ENCODE measurements at places on chromosomes 1 and 21. TPM values are rescaled to one million over a fixed set of nuclear protein-coding genes. Genes with fewer than 3 reads are reported as not detected.
A peak's percentile ranks its signal among the peaks of the same experiment; 100 is the strongest.

Gene UBAP2L
- 164 TPM for total RNA-seq

GRCh38 chr1:185813401-185813979 is 79.3 kb downstream of the HMCN1 start:
- no peaks in the 10 kb centered on the region for H3K27me3 ChIP-seq
- no peak overlapping the region for H3K4me3 ChIP-seq
- no peak overlapping the region for H3K27ac ChIP-seq
- DNase-seq: peak; percentile 78
- no peaks in the 10 kb centered on the region for H3K36me3 ChIP-seq

- H3K27ac ChIP-seq: no peak overlapping the region
- no peaks in the 10 kb centered on the region for H3K4me1 ChIP-seq
- no peaks in the 10 kb centered on the region for H3K36me3 ChIP-seq
- no peaks in the 10 kb centered on the region for H3K27me3 ChIP-seq
- H3K4me3 ChIP-seq: no peak overlapping the region
- DNase-seq: no peak
These were observed 85.1 kb downstream of the MTR start for GRCh38 chr1:236880209-236880608.

DNA sequence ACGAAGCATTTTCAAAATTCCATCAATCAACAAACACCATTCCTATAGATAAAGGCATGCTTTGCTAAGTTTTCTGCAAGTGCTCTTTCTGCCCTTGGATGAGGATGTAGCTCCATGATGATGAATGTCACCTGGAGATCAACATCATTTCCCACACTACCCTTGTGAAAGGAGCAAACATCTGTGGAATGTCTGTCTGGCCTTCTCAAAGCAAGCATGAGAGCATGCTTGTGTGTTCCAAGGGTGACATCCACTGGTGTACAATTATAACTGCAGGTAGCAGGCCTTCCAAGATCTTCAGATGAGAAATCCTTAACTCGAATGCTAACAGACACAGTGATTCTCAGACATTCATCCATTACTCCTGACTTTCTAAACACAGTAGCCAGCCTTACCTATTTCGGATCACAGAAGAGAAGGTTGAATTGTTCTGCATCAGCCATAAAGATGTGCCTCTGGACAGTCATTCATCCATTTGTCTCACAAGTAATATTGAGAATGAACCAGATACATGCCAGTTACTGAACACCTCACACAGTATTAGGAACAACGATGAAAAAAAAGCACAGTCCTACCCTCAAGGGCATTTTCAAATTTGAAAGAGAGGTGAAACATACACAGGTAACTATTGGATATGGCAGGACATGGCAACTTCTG is 162.4 kb downstream of the TPR start:
- H3K36me3 ChIP-seq: no peaks in the 10 kb centered on the region
- DNase-seq: peak; percentile 95
- H3K4me3 ChIP-seq: no peak overlapping the region
- no peaks in the 10 kb centered on the region for H3K4me1 ChIP-seq
- H3K27ac ChIP-seq: no peak overlapping the region

DNA sequence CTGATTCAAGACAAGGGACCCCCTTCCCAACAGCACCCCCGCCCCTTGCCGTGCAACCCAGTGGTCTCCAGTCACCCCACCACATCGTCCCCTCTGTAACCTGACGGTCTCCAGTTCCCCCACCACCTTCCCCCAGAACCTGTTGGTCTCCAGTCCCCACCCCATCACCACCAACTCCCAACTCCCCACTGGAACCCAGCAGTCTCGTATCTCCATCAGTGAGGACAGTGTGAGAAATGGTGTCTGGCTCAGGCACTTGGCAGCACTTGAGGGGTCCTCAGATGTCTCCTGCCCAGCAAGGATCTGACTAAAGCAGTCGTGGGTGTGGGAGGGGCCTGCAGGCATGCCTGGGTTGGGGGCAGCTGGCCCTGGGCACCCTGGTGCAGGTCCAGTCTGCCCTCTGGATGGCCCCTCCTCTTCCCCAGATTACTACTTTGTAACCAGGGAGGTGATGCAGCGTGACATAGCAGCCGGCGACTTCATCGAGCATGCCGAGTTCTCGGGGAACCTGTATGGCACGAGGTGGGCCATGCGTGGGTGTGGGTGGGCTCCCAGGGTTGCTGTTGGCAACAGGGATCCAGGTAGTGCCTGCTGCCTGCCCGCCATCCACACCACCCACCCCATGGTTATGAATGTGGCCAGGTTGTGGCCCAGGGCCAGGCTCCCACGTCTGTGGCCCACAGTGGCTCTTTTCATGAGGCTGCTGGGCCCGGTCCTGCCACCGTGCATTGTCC is 3.1 kb upstream of the GJC2 start:
- no peak for DNase-seq
- no peaks in the 10 kb centered on the region for H3K27me3 ChIP-seq
- H3K4me1 ChIP-seq: no peaks in the 10 kb centered on the region
- no peaks in the 10 kb centered on the region for H3K36me3 ChIP-seq

GRCh38 chr1:17161137-17161740 is 42.0 kb upstream of the PADI2 start:
- no peak for DNase-seq
- H3K4me3 ChIP-seq: no peak overlapping the region
- no peaks in the 10 kb centered on the region for H3K27me3 ChIP-seq
- H3K27ac ChIP-seq: no peak overlapping the region

- no peak overlapping the region for H3K27ac ChIP-seq
- H3K36me3 ChIP-seq: peaks cover 23% of the 10 kb centered on the region
- no peak overlapping the region for H3K4me3 ChIP-seq
- no peak for DNase-seq
- no peaks in the 10 kb centered on the region for H3K27me3 ChIP-seq
These were observed 38.2 kb upstream of the PSMG1 start for GRCh38 chr21:39221282-39221996.

DNA sequence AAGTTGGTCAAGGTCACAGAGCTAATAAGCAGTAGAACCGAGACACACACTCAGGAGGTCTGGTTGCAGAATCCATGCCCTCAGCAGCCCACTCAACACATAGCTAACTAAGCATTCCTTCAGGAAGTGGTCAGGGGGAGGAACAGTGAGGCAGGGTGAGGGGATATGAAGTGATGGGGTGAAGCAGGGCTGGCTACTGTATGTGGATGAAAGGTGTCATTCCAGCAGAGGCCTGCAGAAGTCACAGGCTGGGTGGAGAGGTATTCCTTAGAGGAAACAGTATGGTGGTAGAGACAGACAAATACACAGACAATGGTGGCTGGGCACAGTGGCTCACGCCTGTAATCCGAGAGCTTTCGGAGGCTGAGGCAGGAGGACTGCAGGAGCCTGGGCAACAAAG is 14.1 kb downstream of the TMCO4 start:
- peaks cover 25% of the 10 kb centered on the region for H3K4me1 ChIP-seq
- H3K27ac ChIP-seq: no peak overlapping the region
- no peaks in the 10 kb centered on the region for H3K36me3 ChIP-seq
- H3K27me3 ChIP-seq: peaks cover 29% of the 10 kb centered on the region

DNA sequence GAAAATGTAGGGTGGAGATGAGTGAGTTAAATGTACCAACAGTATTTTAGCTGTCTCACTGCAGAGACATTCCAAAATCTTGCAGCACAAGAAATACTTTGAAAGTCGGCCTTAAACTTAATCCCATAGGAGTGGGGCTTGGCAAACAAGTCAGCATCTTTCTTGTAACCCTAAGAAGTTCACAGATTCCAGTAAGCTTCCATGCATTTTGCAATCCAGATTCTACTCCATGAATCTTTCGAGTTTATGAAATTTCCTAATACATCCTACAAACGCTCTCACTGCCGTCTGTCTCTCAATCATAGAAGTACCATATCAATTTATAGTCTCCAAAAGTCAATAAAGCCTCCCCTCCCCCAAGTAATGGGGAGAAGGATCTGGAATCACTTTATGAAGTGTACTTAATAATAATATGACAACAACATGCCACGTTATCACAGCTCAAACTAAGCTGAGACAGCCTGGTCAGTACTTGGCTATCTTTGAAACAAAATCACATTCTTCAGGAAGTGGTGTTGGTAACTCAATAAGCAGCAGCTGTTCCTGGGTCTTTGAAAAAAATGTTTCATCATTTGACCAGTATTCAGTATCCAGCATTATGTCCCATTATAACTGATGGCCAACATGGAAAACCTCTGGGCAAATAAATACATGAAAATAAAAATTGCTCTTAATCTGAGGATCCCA is 317.4 kb upstream of the RUNX1 start:
- no peak for DNase-seq
- H3K4me1 ChIP-seq: peaks cover 17% of the 10 kb centered on the region
- H3K36me3 ChIP-seq: no peaks in the 10 kb centered on the region
- no peak overlapping the region for H3K4me3 ChIP-seq
- no peak overlapping the region for H3K27ac ChIP-seq
- no peaks in the 10 kb centered on the region for H3K27me3 ChIP-seq

Measured in GM23338 (cell line).